ENCODE measurements at places on chromosomes 12 and 14. TPM values are rescaled to one million over a fixed set of nuclear protein-coding genes. Genes with fewer than 3 reads are reported as not detected.

DNA sequence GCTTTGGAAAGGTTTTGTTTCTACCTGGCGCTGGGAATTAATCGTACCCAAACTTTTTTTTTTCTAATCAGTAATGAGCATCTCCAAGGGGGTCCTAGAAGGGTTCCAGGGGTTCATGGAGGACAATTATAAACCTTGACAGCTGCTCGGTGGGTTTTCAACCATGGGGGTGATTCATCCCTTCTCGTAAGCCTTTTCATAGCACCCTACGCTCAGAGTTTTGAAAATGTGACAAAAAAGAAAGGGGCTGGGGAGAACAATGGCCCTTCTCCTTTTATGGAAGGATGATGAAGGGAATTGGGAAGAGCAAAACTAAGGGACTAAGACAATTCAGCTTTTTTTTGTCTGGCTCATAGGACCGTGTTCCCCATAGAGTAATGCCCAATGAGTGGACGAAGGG, 196.7 kb downstream of the ZFP36L1 start:
- no peak for DNase-seq

DNA sequence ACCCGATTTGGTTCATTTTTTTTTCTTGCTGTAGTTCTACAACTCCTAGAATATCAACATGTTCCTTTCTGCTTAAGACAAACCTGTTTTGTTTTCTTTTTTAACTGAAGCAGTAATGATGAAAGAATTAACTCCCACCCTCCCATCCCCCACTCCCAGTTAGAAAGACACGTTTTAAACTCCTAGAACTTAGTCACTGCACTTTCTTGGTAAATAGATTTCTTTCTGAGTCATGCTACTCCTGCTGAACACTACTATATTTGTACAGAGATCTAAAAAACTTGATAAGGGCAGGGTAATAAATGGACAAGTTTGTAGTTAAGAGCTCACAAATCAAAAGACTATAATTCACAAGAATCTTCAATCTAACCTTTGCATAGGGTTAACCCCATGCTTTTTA, 118.9 kb upstream of the PTPRB start:
- DNase-seq = peak; percentile 10

The OVCH1 gene
- total RNA-seq = not detected

The GUCY2C gene
- not detected for total RNA-seq

DNA sequence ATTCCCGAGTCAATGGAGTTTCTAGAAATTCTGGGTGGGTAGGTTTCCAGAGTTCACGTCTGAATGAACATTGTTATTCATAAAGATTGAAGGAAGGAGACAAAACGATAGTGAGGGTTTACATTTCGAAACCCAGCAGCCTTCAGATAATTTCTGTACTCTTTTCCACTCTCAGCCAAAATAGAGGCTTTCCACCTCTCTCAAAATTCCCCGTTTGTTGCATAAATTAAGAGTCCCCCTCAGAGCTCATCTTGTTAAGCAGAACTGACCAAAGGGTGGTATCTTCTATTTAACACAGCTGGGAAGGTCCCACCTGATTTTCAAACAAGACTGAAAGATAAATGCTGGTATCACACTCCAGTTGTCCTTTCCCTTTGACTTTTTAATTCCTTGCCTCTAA, 21.5 kb upstream of the YARS2 start:
- DNase-seq = no peak

DNA sequence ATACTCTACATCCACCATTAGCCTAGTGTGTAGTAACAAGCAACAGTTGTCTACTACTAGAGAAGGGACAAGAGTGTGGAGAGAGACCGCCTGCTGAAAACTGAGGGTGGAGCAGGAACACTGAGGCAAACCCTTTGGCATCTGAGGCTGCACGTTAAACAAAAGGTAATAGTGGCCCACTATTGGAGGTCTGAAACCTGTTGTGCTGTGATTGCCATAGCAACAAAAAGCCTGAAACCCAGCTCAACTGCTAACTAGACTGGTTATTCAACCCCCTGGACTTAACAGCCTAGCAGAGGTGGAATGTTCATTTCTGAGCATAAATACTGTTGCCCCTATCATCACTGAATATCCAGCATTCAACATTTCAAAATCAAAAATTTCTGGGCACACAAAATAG, 43.0 kb downstream of the PPP4R4 start:
- DNase-seq = no peak

The PITPNM2 gene
- 15.9 TPM for total RNA-seq

DNA sequence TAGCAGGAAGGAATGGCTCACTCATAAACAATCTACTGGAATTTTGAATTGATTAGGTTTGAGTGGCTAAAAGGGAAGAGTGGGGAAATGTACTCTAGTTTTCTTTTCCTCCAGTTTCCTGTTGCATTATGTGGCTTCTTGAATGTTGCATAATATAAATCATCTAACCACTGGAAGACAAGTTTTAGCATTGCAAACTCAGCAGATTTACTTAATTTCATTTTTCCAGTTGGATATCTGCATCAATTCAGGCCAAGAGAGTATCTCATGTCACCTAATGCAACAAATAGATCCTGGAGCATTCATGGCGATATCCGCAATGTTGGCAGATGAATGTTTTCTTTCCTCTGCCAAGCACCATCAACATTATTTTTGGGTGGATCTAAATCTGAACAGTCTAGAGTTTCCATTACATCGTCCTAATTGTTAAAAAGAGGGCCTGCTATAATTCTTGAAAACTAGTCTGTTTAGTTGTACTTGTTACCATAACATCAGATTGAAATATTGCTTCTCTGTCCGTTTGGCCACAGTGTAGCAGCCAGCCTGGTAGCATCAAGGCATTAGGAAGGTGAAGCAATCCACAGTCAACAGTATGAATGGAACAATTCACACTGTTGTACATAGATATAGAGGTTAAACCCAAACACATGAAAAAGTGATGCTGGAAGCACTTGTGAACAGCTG, 544.2 kb downstream of the ETNK1 start:
- DNase-seq = no peak

The RNU4-1 gene
- 7,155 TPM for total RNA-seq

GRCh38 chr12:45586486-45586885, 143.0 kb upstream of the ARID2 start:
- no peak for DNase-seq

The NUBPL gene
- 8.2 TPM for total RNA-seq
